ENCODE measurements at places on chromosomes 4 and X.

DNA sequence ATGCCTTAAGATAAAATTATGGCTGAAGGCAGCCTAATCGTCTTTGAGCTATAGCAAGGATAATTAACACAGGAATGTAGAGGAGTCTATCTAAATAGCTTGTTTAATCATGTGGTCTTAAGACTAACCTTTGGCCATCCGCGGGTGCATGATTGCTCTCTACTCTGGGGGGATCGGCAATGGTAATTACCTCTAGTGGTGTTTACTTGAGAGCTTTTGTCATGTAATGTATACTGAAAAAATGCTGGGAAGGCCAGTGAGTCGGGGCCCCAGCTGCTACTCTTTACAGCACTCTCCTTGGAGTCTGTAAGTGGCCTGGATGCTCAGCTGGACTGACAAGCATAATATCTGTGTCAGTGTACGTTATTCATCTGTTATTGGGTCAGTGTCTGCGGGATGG is 65.5 kb upstream of the GNPDA2 start:
- no peak for DNase-seq

GRCh38 chrX:147376601-147377422 is 534.9 kb upstream of the FMR1 start:
- no peak for DNase-seq

- no peak for DNase-seq
Measured at GRCh38 chr4:108006361-108006760, 16.7 kb downstream of the HADH start.

DNA sequence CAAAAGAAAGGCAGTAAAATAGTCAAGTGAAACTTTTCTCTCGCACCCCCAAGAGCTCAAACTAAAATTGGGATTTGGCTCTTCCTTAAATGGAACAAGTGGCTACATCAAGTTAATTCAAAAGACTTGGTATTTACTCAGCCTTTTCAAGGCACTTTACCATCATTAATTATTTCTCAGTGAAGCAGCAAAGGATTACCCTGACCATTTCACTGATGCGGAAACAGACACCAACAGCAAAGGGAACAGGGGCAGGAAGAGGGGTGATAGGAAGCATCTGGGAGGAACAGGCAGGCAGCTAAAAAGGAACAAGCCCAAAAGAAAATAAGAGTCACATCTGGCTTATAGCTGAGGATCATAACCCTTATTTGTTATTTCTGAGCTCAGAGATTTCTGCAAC is 2.7 kb downstream of the SCML2 start:
- no peak for DNase-seq

DNA sequence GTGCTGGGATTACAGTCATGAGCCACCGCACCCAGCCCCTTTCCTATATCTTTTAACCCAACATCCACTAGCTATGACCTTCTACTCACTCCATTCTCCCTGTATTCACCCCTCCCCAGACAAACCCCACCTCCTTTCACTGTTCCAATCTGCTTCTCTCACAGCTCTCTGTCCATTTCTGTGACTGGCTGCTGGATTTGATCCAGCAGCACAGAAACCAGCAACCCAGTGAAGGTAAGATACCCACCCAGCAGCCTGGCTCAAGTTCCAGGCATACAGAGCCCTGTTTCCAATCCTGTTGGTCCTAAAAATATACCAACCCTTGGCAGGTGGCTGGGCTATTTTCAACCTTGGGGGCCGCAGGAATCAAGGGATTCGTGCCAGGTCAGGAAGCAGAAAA is 56.9 kb upstream of the SMIM10 start:
- DNase-seq = no peak

DNA sequence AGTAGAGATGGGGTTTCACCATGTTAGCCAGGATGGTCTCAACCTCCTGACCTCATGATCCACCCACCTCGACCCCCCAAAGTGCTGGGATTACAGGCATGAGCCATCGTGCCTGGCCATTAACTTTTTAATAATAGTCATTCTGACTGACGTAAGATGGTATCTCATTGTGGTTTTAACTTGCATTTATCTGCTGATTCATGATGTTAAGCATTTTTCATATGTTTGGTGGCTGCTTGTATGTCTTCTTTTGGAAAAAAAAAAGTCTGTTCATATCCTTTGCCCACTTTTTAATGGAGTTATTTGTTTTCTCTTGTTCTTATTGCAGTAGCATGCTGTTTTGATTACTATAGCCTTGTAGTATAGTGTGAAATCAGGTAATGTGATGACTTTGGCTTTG is 45.8 kb downstream of the ANXA10 start:
- no peak for DNase-seq

DNA sequence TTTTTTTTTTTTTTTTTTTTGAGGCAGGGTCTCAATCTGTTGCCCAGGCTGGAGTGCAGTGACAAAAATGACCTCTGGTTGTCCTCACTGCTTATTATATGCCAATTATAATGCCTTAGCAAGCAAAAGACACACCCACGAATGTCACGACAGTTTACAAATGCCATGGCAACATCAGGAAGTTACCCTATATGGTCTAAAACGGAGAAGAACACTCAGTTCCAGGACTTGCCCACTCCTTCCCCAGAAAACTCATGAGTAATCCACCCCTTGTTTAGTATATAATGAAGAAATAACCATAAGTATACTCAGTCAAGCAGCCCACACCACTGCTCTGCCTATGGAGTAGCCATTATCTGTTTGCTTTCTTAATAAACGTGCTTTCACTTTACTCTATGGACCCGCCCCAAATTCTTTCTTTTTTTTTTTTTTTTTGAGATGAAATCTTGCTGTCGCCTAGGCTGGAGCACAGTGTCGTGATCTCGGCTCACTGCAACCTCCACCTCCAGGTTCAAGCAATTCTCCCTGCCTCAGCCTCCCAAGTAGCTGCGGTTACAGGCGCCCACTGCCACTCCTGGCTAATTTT is 106.2 kb downstream of the SMIM20 start:
- DNase-seq = peak; percentile 23

GRCh38 chr4:74615411-74615810 is 170.5 kb downstream of the AREG start:
- DNase-seq = no peak

- no peak for DNase-seq
Measured at GRCh38 chrX:16828124-16828908, 41.8 kb downstream of the RBBP7 start.

DNA sequence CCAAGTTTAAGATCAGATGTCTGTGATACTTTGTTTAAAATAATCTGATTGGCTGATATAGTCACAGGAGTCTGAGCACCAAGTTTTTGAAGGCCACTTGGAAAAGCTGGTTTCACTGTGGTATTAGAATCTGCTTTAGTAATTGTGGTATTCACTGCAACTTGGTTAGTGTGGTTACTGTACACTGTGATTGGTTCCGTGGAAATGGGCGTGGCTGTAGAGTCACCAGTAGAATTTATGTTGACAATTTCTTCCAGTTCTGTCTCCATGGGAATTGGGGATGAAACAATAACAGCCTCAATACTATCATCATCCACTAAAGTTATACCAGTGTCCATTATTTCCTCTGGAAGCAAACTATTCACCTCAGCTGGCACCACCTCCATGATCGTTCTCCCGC is 26.2 kb downstream of the LIN54 start:
- DNase-seq = peak; percentile 13

GRCh38 chrX:121161501-121161933 is 114.1 kb downstream of the GLUD2 start:
- DNase-seq = peak; percentile 17

DNA sequence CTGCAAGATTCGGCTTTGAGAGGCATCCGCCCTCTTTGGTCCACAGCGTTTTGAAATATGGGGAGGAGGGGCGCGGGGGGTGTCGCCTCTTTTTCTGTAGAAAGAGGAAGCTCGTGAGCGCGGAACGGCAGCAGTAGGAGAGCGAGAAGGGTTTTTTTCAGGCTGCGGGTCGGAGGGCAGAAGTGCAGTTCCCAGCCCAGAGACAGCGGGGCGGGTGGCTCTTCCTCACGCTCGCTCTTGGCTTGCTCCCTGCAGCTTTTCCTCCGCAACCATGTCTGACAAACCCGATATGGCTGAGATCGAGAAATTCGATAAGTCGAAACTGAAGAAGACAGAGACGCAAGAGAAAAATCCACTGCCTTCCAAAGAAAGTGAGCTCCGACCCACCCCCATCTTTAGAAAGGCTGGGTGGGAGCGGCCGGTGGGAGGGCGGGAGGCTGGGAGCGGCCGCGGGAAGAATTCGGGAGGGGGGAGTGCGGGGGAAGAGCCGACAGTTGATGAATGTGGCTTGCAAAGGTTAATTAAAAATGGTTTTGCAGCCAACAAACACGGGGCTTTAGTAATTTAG is 1.2 kb downstream of the TMSB4X start:
- no peak for DNase-seq

- no peak for DNase-seq
Measured at GRCh38 chrX:144586756-144587155, 660.5 kb upstream of the SPANXN1 start.

GRCh38 chr4:92679149-92679548 is 375.4 kb downstream of the GRID2 start:
- DNase-seq = no peak

DNA sequence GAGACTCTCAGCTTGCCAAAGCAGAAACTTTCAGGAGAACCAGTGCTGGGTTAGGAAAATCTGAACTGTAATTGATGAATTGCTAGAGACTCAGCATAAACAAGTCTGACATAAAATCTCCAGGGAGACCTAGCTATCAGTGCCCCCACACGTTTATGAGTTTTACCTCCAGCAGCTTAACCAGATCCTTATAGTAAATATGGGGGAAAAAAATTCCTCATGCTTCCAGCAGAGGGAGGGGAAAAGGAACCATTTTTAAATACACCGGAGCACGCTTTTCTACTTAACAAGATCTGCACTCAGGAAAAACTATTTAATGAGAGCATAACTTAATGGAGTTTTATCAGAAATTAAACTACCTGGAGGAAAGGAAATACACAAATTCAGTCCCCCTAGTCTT is 1040.7 kb upstream of the INTU start:
- no peak for DNase-seq

- DNase-seq = no peak
Measured at GRCh38 chr4:76194325-76194724, 19.3 kb downstream of the SCARB2 start.

DNA sequence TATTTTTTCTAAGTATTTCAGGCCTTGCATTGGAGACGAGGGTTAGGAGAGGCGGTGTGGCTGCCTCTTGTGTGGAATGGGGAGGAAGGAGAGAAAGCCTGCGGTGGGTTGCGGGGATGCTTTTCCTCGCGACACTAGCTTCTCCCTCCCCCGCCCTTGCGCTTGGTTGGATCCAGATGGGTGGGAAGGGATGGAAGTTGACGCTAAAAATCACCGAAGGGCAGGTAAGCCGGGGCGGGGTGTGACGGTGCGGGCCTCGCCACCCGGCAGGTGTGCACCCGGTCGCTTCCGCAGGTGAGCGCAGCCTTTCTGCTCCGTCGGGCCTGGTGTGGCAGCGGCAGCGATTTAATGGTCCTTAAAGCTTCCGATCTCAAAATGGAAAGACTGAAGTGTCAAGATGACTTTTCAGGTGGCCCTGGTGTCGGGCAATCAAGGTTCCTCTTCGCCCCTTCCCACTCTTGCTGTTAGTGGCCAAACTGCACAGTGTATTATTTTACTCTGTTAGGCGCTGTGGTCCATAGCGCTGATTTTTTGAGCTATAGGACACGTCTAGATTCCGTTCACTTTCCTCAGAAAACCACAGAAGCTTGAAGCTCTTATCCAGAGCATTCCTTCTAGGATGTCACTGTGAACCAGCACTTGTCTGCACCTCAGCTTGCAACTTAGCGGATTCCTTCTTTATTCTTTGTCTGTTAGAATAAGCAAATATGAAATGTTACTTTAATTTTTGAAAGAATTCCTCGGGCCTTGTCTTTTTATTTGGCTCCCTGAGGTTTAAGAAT is 765 bp downstream of the ENOPH1 start:
- DNase-seq = no peak

GRCh38 chrX:154487518-154488290 is 1.3 kb upstream of the UBL4A start:
- no peak for DNase-seq

GRCh38 chr4:120056246-120056645 is 10.4 kb downstream of the MAD2L1 start:
- DNase-seq = no peak

DNA sequence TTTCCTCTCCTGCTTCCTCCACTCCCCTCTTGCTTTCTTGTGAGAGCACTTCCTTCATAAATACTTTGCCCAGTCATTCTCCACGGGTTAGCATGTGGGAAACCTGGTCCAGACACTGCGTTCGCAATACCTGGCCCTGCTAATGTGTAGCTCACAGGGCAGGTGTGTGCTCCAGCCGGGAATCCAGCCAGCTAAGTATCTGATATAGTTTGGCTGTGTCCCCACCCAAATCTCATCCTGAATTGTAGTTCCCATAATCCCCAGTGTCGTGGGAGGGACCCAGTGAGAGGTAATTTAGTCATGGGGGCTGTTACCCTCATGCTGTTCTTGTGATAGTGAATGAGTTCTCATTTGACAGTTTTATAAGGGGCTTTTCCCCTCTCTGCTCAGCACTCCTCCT is 32.2 kb upstream of the STX18 start:
- no peak for DNase-seq

DNA sequence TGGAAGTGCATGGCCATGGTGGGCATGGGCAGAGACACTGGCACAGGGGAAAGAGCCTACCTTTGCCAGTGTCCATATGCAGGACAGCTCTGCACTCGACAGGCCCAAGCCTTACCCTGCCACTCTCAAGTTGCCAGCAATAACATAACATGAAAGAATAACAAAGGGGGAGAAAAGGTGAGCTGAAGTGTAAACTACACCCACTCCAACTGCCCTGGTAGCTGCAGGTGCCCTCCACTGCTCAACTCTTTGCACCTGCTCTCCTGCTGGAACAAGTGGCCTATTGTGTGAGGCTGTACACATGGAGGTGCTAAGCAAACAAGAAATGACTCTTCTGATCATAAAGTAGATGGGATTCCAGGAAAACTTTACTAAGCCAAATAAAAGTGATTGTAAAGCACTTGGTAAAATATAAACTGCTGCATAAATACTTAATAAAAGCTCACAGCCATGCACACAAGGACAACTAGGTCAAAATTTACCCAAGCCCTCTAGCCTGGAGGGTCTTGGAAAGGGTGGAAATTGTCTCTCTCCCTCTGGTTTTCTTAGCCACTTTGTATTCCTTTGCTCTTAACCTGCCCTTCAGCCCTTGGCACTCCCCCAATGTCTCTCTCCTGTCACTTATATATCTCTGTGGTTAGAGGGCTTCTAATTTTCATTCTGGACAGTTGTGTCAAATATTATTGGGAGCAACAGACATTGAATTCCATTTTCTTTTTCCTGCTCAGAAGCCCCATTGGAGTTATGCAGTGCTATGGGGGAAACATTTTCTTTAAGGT is 261.2 kb upstream of the GPC4 start:
- DNase-seq = no peak

DNA sequence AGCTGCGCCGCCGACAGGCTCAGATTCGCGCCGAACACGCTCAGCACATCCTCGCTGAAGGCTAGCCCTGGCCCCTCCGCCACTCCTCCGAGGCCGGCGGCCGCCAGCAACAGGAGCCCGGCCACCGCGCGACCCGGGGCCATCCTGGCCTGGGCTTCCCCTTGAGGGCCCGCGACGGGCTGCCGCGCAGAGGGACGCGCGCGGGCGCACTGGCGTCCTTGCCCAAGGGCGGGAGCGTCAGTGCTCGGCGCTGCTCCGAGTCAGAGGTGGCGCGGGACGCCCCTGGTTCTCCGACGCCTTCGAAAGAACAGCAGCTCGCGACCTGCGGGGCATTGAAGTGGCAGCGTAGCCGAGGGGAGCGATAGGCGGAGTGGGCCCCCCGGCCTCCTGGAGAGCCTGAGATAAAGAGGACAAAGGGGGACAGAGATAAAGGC is 745 bp downstream of the SLC39A8 start:
- DNase-seq = peak; percentile 67

- DNase-seq = no peak
Measured at GRCh38 chrX:24658421-24658820, 11.3 kb upstream of the PCYT1B start.
